Activated CD4-positive, CD25-positive, alpha-beta regulatory T cell treated with anti-CD3 and anti-CD28 coated beads, Interleukin-2, amount 50 U/mL, for 16 hours (primary cell): ENCODE measurements at places on chromosomes 13 and 19.

- no peak for DNase-seq
Observed at GRCh38 chr13:97809576-97809975, 143.9 kb upstream of the IPO5 start.

DNA sequence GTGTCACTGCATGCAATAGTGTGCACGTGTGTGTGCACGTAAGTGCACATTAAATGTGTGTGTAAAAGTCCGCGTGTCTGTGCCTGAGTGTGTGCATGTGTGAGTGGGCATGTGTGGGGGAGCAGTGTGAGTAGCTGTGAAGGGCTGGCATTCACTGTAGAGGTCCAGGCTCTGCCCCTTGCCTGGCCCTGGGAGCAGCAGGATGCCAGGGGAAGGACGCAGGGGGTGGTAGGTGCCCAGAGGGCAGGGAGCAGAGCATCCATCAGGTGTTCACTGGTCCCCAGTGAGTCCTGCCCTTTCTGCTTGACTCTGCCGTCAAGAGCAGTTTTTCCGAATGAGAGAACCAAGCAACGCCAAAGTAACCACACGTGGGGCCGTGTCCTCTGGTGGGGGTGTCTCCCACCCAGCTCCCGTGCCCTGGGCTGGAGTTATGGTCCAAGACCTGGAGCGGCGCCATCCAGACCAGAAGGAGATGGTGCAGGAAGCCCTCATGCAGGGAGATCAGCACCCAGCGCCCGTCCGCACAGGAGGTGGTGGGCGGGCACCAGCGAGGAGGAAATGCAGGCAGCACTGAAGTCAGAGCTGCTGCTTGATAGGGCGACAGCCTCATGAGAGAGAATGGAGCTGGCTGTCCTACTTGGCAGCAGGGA lies 68.5 kb downstream of the TEX29 start:
- DNase-seq = no peak

DNA sequence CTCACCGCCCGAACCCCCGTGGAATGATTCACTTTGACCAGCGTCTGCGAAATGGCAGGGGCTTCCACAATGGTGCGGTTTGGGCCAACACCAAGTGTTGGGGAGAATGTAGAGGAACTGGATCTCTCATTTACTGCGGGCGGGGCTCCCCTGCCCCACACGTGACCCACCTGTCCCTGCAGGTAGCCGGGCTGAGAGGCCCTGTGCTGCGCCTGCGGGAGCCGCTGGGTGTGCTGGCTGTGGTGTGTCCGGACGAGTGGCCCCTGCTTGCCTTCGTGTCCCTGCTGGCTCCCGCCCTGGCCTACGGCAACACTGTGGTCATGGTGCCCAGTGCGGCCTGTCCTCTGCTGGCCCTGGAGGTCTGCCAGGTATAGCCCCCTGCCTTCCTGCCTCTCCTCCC lies 5.8 kb upstream of the FLT3LG start:
- DNase-seq = no peak

DNA sequence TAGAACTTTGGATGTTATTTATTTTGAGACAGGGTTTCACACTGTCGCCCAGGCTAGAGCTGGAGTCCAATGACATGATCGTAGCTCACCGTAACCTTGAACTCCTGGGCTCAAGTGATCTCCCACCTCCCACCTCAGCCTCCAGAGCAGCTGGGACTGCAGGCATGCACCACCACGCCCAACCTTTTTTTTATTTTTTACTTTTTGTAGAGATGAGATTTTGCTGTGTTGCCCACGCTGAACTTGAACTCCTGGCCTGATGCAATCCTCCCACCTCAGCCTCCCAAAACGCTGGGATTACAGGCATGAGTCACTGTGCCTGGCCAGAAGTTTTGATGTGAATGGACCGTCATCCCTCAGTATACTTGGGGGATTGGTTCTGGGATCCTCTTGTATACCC lies 13.7 kb downstream of the ANKRD27 start:
- no peak for DNase-seq

GRCh38 chr19:49528211-49528771 lies 488 bp downstream of the RCN3 start:
- no peak for DNase-seq

DNA sequence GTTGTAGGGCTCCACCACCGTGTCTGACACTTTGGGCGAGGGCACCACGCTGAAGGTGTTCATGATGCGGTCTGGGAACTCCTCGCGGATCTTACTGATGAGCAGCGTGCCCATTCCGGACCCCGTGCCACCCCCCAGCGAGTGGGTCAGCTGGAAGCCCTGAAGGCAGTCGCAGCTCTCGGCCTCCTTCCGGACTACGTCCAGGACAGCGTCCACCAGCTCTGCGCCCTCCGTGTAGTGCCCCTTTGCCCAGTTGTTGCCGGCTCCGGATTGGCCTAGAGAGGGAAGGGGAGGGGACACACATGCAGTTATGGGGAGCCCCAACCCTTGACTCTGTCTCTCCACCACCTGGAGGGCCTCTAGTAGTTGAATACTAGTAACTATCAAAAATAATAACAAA lies 6.2 kb downstream of the TUBB4A start:
- no peak for DNase-seq

GRCh38 chr13:77459592-77459991 lies 75.9 kb upstream of the SCEL start:
- no peak for DNase-seq

- no peak for DNase-seq
Observed at GRCh38 chr19:49272204-49272603, 52.8 kb downstream of the SLC6A16 start.

DNA sequence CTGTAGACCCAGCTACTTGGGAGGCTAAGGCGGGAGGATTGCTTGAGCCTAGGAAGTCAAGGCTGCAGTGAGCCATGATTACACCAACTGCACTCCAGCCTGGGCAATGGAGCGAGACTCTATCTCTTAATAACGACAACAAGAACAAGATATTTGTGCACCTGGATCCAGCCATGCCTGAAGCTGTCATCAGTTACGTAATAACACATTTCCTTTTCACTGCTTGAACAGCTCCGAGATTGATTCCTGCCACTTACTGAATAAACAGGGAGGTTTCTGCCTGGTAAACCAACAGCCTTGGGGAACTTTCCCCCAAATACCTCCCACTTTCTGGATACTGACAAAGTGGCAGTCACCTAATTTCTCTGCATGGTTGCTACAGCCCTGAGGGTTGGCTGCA lies 5.4 kb downstream of the KANK2 start:
- no peak for DNase-seq
